ENCODE measurements at places on chromosomes 3 and 15. TPM values are rescaled to one million over a fixed set of nuclear protein-coding genes. Genes with fewer than 3 reads are reported as not detected.
A peak's percentile ranks its signal among the peaks of the same experiment; 100 is the strongest.

- no peak for DNase-seq
Measured at GRCh38 chr3:42844412-42844713, 31.3 kb downstream of the CYP8B1 start.

Gene GNL3
- total RNA-seq: 167 TPM

DNA sequence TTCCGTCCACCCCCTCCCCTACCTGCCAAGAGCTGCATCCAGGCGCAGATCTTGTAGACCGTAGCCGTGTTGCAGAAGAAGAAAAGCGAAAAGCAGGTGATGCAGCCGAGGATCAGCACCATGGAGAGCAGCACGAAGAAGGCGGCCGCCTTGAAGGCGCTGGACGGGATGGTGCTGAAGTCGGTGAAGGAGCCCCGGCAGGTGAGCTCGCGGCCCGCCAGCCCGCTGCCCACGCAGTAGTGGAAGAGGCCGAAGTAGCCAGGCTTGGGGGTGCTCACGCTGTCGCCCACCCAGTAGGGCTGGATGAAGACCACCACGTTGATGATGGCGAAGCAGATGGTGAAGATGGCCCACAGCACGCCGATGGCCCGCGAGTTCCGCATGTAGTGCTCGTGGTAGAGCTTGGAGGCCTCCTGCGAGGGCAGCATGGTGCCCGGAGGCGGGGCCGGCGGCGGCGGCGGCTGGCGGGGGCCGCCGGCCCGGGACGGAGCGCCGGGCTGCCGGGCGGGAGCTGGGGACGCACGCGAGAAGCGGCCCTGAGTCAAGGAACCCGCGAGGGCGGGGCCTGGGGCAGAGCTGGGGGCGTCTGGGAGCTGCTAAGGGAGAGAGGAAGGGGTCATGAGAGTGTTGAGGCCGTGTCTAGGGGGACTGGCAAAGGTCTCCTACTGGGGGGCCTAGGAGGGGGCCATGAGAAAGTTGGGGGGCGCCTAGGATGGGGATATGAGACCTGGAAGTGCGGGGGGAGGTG lies 1.2 kb downstream of the LHFPL4 start:
- DNase-seq: peak; percentile 56

DNA sequence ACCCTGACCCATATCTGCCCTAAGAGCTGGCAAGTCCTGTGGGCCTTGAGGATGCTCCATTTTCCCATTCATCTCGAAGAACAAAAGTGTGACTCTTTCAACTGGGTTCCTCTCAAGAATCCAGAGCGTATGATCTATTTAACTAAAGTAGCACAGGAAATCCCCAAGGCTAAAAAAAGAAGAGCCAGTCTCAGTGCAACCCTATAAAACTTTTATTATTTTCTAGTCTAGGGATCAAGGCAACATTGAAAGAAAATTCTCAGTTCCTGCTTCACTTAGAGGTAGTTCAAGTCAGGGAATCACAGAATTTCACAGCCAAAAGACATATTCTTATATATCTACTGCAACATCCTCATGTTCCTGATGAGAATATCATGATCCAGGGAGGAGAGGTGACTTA lies 51.6 kb upstream of the GRM7 start:
- DNase-seq: no peak
